Activated naive CD8-positive, alpha-beta T cell treated with anti-CD3 and anti-CD28 coated beads, Interleukin-2, amount 50 U/mL, for 24 hours (primary cell): ENCODE measurements at places on chromosomes 5 and 9.
A peak's percentile ranks its signal among the peaks of the same experiment; 100 is the strongest.

DNA sequence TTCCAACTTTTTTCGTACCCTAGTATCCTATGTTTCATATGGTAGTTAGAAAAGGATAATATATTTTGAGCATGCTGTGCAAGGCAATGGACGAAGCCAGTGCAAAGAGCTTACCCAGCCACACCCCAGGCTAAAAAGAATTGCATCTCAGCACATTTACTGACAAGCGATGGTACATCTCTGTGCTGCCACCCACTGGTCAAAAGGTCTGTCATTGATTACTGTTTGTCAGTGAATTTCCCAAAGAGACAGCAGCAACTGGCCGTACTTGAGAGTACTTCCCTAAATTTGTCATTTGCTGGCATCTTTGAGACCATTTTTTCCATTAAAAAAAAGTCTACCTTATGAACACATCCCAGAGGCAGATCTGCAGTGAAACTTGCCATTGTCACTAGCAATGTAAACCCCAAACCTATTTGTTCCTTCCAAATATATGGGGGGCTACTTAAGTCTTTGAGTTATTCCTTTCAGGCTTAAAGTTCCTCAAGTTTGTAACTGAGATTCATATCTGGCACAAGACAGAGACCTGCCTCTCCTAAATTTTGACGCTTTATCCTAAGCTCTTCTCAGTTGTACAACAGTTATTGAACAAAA lies 184.3 kb downstream of the CTNND2 start:
- peak; percentile 7 for DNase-seq

DNA sequence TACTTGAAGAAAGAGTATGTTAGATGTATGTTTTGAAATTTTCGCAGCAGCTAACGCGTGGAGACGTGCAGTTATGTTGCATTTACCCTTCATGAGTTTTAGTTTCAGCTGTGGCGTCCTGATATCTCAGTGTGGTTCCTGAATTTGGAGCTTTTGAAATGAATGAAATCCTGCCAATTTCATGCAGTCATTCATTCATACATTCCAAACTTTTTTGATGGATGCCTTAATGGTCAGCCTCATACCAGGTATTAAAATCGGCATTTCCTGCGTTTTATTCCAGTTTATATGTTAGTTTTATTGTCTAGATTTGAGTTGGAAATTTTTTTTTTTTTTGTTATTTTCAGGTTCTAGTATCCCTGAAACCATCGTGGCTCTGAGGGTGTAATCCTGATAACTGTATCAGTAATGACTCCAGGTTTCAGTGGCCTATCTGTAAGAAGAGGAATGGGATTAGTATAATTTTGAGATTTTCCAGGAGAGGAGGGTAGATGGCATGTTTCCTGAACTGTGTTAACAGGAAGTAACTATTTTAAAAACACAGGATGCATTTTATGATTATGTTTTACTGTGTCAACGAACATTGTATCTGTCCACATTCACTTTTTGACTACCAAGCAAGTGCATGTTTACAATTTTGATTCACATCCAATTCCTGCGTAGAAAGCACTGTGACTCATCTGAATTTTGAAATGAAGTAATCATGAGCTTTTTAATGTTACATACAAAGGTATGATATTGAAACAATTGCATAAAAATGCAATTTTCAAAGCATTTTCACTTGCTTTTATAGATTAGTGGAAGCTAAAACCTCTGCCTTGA lies 1.0 kb downstream of the FOCAD start:
- no peak for DNase-seq

DNA sequence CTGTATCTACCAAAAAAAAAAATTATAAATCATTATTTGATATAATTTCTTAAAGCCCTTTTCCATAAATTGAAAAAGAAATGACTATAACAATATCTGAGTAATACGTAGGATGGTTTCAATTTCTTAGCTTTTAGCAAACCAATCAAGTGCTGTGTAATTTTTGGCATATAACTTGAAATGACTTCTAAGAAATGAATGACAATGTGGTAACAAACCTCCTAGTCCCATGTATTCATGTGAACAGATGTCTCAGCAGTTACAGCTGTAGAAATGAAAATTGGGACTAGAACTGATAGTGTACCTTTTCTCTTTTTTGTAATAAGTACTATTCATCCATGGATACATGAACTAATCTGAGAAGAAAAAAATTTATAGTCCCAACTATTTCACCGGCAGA lies 307.0 kb downstream of the BNC2 start:
- DNase-seq: no peak

DNA sequence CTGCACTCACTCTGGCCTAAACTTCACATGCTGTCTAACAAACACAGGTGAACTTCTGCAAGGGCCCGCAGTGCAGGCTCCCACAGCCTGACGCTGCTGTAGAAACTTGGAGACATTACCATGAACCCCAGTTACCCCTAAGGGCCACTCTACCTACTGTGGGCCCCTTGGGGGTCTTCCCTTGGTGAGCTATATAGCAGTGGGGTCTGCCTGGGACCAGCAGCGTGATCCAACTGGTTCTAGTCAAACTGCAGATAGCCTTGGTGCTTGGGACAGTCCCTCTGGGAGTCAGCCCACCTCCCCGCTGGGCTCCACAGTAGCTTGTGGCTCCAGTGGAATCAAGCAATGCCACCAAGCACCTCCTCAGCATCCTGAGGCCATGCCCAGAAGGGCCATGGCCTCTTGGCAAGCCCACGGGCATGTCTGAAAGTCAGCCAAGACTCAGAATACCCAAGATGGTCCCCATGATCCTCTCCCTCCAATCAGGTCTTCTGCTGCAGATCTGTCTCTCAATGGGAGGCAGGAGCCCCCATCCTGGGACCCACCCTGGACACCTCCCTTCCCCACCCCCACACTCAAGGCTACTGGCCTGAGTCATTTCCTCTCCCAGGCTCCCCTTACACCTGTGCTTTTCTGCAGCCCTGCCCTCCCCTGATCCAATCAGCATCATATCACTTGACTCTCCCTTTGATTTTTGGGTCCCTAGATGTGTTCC lies 230.0 kb upstream of the IRX1 start:
- no peak for DNase-seq

DNA sequence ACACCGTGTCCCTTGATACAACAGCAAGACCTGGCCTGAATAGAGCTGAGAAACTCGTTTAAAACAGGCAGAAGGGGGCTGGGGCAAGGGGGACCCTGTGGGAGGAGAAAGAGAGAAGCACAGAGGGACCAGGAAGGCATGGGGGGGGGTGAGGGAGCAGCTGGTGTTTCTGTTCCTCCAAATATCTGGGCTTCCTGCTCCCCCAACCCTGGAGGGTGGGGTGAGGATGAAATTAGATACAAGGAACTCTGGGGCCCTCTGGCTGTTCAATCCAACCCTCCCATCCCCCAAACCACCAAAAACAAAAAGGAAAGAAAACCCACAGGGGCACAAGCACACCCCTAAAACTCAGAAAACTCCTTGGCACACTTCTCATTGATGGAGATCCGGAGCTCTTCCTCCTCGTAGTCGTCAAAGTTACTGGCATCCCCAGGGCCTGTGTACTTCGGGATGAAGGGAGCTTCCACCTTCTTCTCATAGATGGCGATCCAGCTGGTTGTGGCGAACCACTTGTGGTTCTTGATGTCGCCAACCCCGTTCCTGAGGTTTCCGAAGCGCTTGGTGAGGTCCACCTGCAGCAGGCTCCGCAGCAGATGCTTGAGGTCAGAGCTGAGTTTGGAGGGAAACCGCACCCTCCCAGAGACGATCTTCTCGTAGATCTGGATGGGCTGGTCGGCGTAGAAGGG lies 1.1 kb downstream of the PRKACG start:
- DNase-seq: no peak

DNA sequence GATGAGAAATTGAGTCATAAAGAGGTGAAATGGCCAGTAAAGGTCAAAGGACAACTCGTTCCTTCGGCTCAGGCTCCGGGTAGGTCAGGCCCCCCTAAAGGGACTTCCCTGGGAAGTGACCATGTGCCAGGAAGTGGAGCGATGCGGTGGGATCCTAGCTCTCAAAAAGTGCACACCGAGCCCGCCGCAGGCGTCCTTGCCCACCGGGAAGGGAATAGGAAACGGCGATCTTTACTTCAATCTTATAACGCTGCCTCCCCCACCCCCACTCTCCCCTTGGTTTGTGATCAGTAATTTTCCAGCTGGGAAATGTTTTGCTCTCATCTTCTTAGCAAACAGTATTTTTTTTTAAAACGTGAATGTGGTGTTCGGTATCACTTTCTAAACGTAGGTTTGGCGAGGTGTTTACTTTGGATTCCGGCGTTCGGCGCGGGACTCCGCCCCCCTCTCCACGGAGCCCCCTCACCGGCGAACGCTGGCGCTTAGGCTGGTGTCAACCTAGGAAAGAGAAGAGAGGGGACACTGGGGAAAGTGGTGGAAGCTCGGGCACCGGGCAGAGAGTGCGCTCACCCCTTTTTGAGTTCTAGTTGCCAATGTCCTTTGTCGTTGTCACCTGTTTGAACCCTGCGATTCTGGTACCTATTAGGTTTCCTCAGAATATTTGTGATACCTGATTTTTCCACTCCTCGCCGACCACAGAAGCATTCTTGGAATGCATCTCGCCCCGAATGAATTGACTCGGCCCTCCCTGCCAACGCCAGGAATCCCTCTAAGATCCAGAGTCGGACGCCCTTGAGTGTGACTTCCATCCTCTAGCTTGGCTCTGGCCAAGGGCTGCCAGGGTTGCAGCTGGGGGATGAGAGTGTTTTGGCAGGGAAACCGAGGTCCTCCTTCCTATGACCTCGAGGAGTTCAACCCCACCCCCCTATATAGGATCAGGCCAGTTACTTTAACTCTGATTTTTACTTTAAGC lies 1.8 kb upstream of the KLF4 start:
- no peak for DNase-seq

GRCh38 chr9:33628865-33629410 lies 104.9 kb downstream of the ANKRD18B start:
- no peak for DNase-seq

DNA sequence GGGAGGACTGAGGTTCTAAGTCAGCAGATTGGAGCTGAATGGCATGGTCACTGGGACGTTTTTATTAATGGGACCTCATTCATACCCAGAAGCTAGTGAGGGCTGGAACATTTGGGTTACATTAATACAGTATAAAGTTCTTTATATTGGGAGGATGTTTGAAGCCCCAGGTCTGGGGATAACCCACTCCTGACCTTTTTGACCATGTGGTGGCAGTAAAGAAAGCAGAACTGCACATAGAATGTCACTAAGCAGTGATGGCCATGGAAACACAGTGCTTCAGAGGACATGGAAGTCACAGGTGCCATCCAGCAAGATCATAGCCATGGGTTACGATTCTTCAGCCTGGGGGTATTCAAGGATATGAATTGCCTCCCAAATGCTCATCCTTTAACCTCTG lies 176.0 kb downstream of the ATP10B start:
- DNase-seq: no peak

GRCh38 chr9:969310-970150 lies 6.9 kb upstream of the DMRT3 start:
- DNase-seq: no peak

- DNase-seq: no peak
Observed at GRCh38 chr5:14445576-14446290, 135.9 kb upstream of the OTULINL start.
